Stimulated activated CD8-positive, alpha-beta memory T cell treated with anti-CD3 and anti-CD28 coated beads, Interleukin-15, amount 100 ng/mL, for 48 hours (primary cell): ENCODE measurements at places on chromosomes 3 and 15.

- DNase-seq, result peak; percentile 16
These were observed 227.5 kb downstream of the ALCAM start for GRCh38 chr3:105594219-105594618.

DNA sequence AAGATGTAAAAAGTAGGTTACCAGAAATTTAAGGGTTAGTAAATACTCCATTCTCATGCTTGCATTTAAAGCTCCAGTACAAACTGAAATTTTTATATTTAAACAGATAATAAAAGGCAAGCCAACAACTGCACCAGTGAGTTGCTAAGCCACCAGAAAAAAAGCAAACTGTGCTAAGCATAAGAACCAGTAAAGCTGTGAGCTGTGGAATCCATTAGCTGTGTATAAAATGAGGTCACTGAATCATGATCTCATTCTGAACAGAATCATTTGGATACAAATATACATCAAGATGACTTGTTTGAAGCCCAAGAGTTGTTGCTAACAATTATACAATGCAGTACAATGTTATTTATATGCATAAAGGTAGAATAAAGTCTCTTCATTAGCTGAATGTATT is 1312.2 kb downstream of the SI start:
- DNase-seq, result no peak

GRCh38 chr3:181629029-181629428 is 82.7 kb upstream of the SOX2 start:
- no peak for DNase-seq

- DNase-seq, result no peak
These were observed 72.4 kb upstream of the BBX start for GRCh38 chr3:107450254-107450893.

- no peak for DNase-seq
These were observed 181.3 kb upstream of the CTDSPL start for GRCh38 chr3:37680401-37680800.

GRCh38 chr15:95839367-95839782 is 491.1 kb upstream of the NR2F2 start:
- DNase-seq, result no peak

DNA sequence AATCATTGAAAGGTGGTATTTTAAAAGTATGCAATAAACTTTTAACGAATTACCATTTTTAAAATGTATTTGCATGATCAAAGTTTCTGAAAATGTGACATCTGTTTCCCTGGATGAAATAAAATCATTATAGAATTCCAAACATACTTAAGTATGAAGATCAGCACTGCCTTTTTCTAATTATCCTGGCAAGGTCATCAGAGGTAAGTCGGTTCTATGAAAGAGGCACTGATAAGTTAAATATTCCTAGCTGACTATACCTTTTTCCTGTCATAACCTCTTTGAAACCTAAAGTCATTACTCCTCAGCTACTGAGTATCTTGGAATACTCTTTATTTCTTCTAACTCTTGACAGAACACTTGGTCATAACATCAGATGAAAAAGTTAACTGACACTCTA is 406.1 kb upstream of the ALCAM start:
- no peak for DNase-seq

DNA sequence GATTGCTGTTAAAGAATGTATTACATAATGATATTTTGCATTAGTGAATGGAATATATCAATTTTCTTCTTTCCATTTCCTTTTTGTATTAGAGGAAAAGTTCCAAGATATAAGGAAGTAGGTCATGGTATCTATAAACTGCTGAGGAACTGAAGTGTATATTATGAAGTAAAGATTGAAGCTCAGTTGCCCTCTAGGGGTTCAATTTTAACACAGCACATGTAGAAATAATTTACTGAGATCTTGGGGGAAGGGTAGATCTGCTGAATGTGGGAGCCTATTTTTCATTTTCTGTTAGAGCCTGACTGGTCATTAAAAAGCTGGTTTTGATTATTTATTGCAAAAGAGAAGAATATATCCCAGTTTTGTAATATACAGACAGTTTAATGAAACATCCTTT is 45.2 kb downstream of the CMC1 start:
- DNase-seq, result no peak

- no peak for DNase-seq
These were observed 269.9 kb upstream of the WNT5A start for GRCh38 chr3:55756976-55757375.

- peak; percentile 12 for DNase-seq
These were observed 1.6 kb downstream of the SPRED1 start for GRCh38 chr15:38254051-38254883.

- no peak for DNase-seq
These were observed 130.2 kb downstream of the GADL1 start for GRCh38 chr3:30764281-30764680.

- no peak for DNase-seq
These were observed 313.3 kb downstream of the SATB1 start for GRCh38 chr3:18111796-18112232.

DNA sequence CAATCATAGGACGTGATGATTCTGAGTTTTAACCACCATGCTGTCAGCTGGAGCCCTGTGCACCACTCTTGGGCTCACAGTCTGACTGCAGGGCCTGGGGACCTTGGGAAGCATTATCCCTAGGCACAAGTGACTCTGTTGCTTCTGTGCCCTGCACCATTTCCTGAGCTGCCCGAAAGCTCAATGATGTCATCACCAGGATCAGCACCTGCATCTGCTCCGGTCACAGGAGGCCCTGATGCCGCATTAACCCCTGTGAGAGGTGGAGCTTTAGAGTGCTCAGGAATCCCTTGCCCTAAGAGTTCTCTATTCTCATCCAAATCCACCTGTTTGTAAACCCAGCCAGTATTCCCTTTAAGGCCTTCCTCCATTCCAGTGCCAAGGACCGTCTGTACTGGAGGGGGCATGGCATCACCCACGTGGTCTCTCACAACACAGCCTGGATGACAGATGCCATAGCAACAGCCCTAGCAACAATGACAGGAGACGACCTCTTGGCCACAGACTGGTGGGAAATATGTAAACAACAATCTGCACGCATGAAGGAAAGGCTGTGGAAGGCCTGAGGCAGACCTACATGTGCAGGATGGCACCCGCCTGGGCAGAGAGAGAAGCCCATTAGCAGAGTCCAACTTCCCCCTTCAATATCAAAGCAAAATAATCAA is 37.9 kb downstream of the NTRK3 start:
- no peak for DNase-seq

GRCh38 chr3:158631981-158632380 is 12.3 kb upstream of the GFM1 start:
- no peak for DNase-seq

GRCh38 chr3:74599564-74599963 is 14.9 kb downstream of the CNTN3 start:
- DNase-seq, result no peak

GRCh38 chr3:135041601-135042000 is 246.5 kb downstream of the EPHB1 start:
- DNase-seq, result no peak

- no peak for DNase-seq
These were observed 166.2 kb downstream of the ZIC1 start for GRCh38 chr3:147575391-147575790.

GRCh38 chr15:51814606-51815005 is 14.8 kb upstream of the TMOD3 start:
- no peak for DNase-seq

GRCh38 chr3:188834349-188834748 is 337.4 kb upstream of the TPRG1 start:
- no peak for DNase-seq

- no peak for DNase-seq
These were observed 20.1 kb downstream of the FAM3D start for GRCh38 chr3:58646503-58646902.

- DNase-seq, result no peak
These were observed 62.8 kb upstream of the PPARG start for GRCh38 chr3:12226031-12226430.

DNA sequence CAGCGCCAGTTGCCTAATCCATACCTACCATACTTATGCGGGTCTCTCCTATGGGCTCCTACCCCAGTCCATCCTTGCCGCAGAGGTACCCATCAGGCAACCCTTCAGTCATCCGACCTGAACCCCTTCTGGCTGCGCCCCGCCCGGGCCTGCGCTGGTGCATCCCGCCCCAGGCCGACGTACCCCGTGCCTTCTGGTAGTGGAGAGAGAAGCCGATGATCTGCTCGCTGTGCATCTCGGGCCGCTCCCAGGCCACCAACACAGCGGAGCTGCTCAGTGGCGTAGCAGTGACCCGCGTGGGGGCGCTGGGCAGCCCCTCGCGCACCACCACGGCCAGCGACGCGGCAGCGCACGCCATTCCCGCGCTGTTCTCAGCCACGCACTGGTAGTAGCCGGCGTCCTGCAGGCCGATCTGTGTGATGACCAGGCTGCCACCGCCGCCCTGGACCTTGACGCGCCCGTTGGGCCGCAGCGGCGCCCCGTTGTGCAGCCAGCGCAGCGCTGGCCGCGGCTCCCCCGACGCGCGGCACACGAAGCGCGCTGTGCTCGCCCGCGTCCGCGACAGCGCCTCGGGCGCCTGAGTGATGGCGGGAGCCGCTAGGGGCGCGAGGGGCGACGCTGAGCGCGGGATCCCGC is 17.9 kb upstream of the IGDCC3 start:
- DNase-seq, result no peak

DNA sequence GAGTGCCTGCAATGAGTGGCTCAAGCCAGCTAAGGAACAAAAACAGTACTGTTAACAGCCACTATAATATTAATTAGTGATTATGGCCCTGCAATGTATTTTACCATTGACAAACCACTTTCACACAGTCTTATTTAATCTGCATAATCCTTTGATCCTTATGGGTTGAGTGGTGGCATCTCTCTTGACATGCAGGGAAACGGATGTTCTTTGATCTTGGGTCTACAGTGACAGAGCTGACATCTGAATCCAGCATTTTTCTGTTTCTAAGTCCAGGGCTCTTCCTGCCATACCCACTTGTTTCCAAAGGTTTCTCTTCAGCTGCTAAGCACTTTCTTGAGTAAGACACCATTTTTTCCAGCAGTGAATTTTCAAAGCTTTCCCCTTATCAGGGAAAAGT is 277.7 kb upstream of the ROPN1 start:
- no peak for DNase-seq

DNA sequence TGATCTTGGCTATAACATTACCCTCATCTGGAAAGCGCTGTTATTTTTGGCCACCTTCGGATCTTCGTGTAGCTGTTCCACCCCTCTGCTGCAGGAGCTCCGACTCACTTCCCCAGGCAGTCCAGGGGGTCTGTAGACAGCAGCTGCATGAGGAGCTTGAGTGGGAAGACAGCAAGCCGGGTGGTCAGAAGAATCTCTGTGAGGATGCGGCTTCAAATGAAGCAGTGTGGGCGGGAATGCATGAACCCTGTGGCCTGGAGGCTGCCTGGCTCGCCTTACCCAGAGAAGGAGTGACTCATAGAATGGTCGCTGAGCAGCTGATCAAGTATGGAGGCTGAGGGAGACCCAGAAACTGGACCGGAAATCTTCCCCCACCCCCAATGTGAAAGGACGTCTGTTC is 45.2 kb upstream of the NR2F2 start:
- no peak for DNase-seq

DNA sequence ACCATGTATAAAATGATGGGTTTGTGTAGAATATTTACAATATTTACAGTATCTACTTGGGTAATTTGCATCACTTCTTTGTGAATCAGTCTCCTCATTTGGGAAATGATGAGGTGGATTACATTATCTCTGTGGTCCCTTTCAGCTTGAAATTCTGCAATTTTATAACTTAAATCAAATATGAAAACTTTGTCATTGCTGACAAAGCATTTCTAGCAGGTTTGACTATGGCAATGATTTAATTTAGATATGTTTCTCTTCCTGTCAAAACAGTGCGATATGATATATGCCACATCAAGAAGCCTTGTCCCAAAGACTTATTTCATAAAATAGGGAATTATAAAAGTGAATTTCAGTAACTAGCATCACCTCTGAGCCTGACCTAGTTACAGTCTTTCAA is 315.8 kb upstream of the MEIS2 start:
- no peak for DNase-seq

DNA sequence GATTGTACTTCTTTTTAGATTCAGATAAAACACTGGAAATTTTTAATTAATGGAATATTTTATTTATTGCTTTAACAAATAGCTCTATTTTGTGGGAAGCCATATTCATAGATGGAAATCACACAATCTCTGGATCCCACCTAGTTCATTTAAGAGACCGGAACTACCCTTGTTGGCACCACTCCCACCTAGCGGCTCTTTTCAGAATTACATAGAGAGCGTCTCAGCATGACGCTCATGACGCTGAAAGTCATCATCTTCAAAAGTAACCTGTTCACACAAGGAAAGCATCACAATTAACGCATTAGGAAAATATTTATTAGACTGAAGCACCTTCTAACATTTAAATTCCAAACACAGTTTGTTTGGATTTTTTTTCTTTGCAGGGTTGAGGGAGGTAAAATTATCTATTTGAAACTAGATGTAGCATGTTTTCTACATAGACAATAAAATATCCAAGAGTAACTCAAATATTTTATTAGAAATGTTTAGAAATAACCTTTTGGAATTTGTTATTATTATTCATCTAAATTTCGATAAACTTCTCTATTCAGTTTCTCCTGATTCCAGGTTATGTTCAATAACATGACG is 214.9 kb upstream of the ARRDC4 start:
- DNase-seq, result peak; percentile 3

GRCh38 chr15:69061414-69061842 is 46.9 kb downstream of the NOX5 start:
- DNase-seq, result no peak
